ENCODE measurements at places on chromosomes 5 and 9. TPM values are rescaled to one million over a fixed set of nuclear protein-coding genes. Genes with fewer than 3 reads are reported as not detected.

DNA sequence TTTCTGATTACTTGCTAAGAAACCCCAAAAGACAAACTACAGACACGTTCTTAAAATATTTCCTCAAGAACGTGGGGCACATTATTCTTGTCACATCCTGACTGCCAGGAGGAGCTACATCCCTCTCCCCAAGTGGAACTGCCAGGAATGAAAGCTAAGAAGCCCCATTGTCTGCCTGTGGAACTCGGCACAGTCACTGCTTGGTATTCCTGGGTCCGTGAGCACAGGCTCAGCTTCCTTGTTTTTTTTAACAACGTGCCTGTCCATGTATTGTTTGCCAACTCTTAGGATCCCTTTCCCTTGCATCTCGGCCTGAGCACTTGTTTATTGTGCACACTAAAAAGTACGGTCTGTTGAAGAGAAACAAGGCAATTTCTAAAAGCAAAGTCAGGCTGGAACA lies 47.0 kb upstream of the SELENOP start:
- DNase-seq, result no peak

DNA sequence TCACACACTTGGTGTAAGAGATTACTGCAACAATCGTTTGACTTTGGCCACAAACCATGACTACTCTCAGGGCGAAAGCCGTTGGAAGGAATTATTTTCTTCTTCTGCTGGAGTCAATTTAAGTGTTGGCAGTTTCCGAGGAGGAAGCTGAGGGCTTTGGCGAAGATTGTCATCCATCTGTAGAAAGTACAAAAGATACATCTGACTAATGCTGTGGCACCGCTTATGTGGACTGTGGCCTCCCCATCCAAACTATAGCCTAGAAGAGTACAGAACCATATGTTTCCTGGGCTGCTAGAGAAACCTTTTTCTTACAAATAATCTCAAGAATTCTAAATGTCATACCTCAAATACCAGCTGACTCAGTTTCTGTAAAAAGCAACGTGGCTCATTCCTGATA lies 7.4 kb downstream of the MTX3 start:
- DNase-seq, result no peak

DNA sequence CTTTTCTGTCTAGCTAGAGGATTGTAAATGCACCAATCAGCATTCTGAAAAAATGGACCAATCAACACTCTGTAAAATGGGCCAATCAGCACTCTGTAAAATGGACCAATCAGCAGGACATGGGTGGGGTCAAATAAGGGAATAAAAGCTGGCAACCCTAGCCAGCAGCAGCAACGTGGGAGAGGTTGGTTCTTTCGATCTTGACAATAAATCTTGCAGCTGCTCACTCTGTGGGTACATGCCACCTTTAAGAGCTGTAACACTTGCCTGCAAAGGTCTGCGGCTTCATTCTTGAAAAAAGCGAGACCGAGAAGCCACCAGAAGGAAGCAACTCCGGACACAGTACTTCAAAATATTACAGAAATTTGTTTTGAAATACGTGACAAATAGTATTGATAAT lies 424.6 kb upstream of the CDH9 start:
- DNase-seq, result no peak

- no peak for DNase-seq
These were observed 110.2 kb downstream of the NSG2 start for GRCh38 chr5:174155706-174156105.

DNA sequence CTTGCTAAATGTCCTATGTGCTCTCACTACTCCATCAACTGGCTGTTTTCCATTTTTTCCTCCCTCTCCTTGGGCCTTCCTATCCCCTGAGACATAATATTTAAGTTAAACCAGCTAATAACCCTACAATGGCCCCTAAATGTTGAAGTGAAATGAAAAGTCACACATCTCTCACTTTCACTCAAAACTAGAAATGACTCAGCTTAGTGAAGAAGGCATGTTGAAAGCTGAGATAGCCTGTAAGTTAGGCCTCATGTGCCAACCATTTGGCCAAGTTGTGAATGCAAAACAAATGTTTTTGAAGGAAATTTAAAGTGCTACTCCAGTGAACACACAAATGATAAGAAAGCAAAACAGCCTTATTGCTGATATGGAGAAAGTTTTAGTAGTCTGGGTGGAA lies 48.8 kb upstream of the CDH10 start:
- no peak for DNase-seq

DNA sequence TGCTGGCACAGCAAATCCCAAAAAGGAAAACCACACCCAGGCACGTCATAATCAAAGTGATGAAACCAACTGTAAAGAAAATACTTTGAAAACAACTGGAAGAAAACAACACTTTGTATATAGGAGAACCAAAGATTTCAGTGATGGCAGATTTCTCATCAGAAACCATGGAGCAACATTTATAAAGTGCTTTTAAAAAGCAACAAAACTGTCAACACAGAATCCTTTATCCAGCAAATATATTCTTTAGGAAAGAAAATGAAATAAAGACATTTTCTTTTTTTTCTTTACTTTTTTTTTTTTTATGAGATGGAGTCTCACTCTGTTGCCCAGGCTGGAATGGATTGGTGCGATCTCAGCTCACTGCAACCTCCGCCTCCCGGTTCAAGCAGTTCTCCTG lies 5.3 kb upstream of the FAM151B start:
- no peak for DNase-seq

GRCh38 chr5:128257076-128257475 lies 173.5 kb downstream of the SLC12A2 start:
- DNase-seq, result no peak

- DNase-seq, result no peak
These were observed 7.7 kb upstream of the SCGB3A1 start for GRCh38 chr5:180598797-180599589.

Gene HSD17B4
- 319 TPM for total RNA-seq

Gene OR13C3
- not detected for total RNA-seq

Gene COX7C
- 900 TPM for total RNA-seq

Gene NUTM2G
- not detected for total RNA-seq

Gene SYNPO
- total RNA-seq, result 4.3 TPM
